Right hindlimb (tissue), 1 donor: ENCODE measurements at places on chromosomes 3 and 15.

GRCh38 chr3:26590919-26591484 lies 31.6 kb upstream of the LRRC3B start:
- no peak for DNase-seq

DNA sequence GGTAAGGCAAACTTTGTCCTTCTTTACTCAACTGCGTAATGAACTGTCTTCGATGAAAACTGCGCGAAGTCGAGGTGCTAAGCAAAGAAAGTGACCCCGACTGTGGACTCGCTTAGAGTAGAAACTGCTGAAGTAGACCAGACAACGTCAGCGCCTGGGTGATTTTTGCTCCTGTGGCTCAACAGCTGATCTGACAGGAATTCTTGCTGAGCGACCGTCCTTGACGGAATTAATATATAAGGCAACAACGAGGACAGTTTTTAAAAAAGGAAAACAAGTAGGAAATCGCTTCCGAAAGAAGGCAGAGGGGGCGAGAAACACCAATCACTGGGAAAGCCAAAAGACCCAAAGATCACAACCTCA lies 541 bp downstream of the RPS27L start:
- DNase-seq = peak; percentile 39

DNA sequence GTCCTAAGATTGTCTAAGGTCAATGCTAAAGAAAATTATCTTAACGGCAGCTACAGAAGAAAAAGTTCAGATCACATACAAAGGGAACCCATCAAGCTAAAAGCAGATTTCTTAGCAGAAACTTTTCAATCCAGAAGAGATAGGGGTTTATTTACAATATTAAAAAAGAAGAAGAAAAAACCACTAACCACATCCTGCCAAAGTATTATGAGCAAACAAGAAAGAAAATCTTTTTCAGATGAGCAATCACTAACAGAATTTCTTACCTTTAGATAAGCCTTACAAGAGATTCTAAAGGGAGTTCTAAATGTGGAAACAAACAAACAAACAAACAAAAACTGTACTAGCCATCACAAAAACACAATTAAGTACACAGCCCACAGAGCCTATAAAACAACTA lies 1015.8 kb upstream of the EPHA6 start:
- no peak for DNase-seq

DNA sequence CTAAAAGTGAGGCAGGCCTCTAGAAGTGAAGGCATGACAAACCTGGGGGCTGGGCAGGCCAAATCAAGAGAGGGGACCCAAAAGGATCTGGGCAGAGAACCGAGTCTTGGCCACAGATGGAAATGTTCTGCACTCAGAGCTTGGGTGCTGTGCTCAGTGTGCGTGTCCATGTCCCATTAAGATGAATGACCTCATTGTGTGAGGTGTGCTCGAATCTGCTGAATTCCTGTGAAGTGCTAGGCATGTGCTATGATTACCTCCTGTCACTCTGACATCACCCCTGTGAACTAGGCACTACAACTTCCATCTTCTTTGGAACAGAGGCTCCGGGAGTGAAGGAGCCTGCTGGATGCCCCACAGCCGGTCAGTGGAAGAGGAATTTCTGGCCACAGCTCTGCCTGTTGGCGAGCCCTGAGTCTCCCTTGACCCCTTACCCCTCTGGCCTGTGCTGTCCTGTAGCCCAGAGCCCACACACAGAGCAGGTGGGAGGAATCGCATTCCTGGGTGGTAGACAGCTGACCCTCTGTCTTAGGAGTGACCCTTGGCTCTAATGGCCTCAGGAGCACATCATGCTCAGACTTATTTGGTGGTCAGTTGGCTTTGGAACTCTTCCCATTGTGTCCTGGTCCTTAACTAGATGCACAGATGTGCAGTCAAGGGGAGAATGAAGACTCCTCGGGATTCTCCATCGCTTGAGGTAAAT lies 67.6 kb upstream of the CTDSPL start:
- DNase-seq = no peak

DNA sequence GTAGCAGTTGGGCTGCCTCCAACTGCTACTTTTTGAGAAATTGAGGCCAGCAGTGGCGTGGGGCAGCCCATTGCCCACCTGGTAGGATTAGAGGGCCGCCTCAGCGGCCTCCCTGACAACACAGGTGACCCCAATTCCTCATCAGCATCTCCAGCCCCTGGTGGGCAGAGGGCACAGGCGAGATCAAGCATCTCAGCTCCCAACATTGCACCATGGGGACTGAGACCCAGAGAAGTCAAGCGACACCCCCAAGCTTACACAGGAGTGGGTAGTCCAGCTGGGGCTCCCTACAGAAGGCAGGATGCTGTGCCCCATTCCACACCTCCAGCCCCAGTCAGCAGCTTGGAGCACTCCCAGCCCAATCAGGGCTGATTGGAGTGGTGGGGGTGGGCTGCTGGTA lies 228 bp upstream of the H1-8 start:
- no peak for DNase-seq

GRCh38 chr3:196813903-196814302 lies 53.8 kb upstream of the SENP5 start:
- DNase-seq = no peak

DNA sequence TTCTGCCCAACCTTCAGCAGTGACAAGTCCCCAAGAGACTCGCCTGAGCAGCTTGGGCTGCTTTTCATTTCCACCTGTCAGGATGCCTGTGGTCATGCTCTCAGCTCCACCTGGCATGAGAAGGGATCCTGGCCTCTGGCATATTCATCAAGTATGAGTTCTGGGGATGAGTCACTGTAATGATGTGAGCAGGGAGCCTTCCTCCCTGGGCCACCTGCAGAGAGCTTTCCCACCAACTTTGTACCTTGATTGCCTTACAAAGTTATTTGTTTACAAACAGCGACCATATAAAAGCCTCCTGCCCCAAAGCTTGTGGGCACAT lies 3.5 kb downstream of the MYD88 start:
- no peak for DNase-seq

DNA sequence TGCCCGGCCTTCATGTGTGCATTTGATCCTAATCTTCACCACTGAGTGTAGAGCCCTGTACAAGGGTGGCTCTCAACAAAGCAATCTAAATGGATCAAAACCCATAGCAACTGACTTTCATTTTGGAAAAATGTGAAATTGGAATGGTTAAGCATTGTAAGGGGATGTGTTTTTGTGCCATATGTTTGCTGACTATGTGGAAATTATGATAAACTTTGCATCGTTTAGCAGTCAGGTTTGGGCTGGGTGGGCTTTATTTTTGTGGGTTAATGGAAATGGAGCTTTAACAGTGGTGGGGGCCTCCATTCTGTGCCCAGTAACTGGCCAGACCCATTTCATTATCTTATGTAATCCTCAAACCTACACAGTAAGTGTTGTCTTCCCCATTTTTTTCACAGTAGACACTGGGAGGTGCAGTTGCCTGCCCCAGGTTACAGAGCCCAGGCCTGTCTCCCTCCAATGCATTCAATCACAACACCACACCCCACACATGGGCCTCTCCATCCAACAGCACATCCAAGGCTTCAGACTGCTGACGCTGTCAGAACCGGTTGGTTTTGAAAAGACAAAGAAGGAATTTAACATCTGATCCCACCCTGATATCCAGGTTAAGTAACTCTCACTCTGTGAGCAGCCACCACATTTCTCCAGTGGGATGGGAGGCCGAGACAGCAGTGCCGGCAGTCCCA lies 136.3 kb upstream of the ABHD17C start:
- DNase-seq = no peak
